ENCODE measurements at places on chromosomes 13 and 19.

GRCh38 chr13:98937911-98938381 lies 39.9 kb downstream of the DOCK9 start:
- DNase-seq = no peak

DNA sequence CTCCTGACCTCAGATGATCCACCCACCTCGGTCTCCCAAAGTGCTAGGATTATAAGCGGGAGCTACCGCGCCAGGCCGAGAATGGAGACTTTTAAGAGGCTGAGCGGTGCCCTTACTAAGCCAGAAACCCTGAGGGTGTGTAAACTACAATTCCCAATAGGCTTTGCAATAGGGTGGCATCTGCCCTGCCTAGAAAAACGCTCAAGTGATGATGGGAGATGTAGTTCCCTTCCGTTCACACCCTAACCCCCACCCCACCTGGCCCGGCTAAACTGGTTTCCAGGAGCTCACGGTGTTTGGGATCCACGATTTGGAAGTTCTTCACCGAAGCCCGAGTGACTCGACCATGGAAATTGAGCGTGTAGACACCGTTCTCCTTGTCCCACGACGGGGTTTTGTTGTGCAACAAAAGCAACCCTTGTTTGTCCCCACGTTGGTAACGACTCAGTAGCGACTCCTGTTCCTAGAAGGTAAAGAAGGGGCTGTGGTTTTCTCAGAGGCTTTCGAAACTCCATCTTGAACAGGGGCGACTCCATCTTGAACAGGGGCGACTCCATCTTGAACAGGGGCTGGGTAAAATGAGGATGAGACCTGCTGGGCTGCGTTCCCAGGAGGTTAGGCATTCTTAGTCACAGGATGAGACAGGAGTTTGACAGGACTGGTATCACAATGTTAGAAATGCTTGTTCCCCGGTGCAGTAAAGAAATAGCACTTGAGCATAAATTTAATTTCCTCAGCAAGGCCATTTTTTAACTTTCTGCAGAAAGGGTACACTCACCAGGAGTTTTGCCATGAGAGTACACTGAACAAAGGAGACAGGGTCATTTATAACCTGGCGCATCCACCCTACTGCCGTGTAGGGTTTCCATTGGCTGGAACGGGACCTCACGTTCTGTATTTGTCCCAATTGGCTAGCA lies 9.8 kb downstream of the PPP1R15A start:
- no peak for DNase-seq

- no peak for DNase-seq
Observed at GRCh38 chr13:111920306-111920931, 146.5 kb upstream of the SOX1 start.

GRCh38 chr19:17325881-17326594 lies 8.6 kb downstream of the ANO8 start:
- no peak for DNase-seq

- DNase-seq = no peak
Observed at GRCh38 chr13:113664751-113665596, 2.0 kb upstream of the GRK1 start.

DNA sequence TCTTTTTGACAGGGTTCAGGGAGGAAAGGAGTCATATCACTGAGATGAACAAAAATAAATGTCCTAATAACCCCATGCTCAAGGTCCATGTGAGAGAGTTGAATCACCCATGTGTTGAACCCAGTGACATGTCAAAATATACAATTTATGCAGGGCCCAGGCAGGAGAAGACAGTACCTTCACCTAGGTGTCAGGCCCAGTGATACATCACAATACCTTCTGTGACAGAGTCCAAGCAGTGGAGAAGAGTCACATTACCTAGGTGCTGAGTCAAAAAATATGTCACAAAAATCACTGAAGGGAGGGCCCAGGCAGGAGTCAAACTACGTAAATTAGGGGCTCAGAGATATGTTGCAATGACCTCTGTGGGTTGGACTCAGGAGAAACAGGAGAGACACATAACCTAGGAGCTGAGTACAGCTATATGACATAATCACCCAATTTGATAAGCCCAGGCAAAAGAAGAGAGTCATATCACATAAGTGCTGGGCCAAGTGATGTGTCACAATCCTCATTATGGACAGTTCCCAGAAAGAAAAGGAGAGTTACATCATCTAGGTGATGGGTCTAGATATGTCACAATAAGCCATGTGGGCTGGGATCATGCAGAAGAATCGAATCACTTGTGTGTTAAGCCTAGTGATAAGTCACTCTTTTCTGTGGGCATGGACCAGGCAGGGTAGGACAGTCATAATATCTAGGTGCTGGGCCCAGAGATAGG lies 13.8 kb upstream of the ZNF724 start:
- no peak for DNase-seq

GRCh38 chr19:3162418-3163229 lies 15.9 kb upstream of the S1PR4 start:
- DNase-seq = no peak

DNA sequence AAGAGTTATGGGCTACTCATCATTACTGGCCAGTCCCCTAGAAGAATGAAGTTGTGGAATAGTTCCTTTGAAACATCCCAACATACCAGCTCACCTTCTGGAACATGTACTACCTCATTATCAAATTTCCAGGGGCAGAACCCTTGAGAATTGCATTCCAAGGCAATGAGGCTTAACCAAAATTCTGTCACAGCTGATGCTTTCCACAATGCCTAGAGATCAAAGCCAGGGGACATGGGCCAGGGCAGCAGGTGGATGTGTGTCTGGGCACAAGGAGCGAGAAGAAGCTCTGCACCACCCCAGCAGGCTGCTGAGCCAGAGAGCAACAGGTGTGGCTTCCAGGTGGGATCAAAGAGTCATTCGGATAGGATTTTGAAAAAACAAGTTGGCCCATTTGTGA lies 362.1 kb downstream of the EFNB2 start:
- DNase-seq = no peak

DNA sequence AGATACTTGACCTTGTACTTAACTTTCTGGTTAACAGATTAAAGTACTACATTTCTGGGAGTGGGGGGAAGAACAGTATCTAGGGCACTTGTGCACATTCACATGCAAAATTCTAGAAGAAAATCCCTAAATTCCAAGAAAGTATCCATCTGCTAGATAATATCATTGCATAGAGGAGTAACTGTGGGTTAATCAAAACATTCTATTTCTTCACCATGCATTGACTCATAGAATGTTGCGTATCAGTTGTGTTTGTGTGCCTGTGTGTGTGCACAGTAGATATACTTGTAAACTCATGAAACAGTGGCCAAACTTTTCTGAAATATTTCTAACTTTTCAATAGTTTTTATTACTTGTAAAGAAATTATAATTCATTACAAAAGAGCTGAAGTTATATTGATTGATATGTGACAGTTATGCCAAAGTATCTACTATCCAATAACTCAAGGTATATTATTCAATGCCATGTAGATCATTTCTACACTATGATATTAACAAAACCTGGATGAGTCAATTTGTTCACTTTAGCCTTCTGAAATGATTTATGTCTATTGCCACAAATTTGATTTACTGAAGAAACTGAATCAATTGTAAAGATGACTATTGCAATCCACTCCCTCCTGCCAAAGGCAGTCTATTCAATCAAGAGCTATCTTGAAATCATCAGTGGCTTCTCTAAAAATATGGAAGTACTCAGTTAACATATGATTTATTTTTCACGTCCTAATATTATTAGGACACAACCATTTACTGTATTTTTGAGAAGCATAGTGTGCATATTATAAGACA lies 756.7 kb upstream of the ARGLU1 start:
- no peak for DNase-seq

- no peak for DNase-seq
Observed at GRCh38 chr19:1067341-1067957, 482 bp downstream of the ARHGAP45 start.

DNA sequence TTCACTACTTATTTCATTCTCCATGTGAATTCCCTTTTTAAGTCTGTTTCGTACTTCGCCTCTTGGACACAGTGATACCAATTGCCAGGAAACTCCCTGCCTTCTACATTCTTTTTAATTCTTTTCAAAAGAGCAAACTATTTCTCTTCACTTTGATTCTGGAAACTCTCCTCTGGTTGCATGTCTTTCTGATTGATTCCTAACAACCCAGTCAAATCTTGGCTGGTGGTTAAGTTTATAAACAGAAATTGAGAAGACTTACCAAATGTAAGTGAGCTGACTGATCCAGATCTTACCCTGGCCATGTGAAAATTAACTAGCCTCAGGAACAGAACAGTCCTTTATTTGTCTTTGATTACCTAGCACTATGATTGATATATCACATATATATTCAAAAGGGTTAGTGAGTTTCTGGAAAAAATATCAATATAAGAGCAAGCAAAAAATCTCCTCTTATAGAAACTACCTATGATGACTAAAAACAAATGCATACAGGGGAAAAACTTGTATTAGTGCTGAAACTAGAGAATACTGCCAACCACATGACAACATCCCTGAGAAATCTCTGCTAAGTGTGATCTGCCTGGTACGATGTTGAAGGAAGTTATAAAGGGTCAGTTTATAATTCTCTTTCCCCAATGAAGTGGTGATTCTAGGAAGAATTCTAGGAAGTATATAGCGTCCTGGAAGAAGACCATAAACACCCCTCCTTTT lies 152.6 kb upstream of the HTR2A start:
- no peak for DNase-seq

- no peak for DNase-seq
Observed at GRCh38 chr13:109610517-109610916, 175.9 kb downstream of the IRS2 start.

DNA sequence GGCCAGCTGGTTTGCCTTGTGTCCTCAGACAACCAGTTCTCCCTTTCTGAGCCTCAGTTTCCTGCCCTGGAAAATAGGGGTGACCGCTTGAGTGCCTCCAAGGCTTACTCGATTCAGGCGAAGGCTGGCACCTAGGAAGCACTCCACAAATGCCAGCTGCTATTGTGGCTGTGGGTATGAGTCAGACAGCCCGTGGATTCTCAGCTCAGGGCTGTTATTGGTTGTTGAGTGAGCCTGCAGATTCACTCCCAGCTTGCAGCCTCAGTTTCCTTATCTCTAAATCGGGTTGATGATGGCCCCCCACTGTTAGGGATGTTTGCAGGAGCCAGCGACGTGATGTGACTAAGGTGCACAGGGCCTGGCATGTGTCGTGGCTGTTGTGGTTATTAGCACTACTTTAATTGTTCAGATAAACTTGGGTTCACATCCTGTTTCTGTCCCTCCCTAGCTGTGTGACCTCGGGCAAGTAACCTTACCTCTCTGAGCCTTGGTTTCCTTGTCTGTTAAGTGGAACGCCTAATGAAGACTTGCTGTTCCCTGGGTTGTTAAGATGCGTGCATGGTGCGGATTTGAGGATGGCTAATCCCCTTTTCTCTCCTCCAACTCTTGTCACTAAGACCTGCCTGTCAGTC lies 2.4 kb downstream of the MARK4 start:
- no peak for DNase-seq

DNA sequence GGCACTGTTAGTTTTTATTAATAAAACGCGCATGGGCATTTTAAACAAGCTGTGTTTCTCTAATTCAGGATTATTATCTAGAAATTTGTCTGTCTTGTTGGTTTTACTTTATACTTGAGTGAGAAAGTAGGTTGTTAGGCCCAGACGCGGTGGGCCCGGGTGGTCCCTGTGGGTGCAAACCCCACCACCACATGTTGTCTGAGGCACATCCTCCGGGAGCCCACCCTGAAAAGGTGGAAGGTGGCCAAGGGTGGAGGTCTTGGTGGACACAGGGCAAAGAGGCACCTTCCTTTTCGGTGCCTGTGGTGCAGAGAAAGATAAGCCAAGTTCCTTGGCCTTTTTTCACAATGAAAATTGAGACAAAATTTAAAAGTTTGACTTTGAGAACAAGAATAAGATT lies 16.6 kb downstream of the ATP4B start:
- DNase-seq = no peak

DNA sequence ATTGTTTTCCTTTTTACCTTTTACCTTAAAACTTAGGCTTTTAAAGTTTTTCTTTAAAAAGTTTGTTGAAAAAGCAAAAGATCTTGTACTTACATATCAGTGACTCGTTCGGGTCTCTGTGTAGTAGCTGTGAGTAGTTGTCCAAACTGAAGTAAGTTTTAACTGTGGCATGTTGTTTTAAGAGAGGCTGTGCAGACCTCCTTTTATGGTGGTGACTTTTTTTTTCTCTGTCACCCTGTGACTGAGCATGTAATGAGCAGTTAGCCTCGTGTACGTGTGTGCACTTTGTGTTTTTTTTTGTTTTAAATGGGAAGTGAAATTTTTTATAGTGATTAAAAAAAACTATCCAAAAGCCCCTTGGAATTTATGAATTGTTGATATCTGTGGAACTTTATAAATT lies at the start of gene GPR183:
Gene GPR183, minus strand, starts transcription at position 153 of the 400 bp plus-strand sequence. CDS start 11,254 bp downstream, outside the sequence.
- DNase-seq = no peak

DNA sequence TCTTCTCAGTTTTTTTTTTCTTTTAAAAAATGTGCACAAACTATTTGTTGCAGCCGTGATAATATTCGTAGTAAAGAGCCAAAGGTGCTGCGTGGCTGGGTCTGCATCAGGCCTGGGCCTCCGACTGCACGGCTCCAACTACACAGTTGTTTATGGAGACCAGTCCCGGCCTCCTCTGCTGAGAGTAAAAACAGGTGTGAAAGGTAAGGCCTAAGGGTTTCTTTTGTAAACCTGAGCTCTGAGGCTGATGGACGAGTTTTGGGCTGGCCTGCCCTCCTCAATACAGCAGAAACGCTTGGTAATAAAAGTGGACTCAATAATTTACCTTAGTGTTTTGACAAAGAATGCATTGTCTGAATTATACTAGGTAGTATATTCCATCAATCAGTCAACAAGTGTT lies 3.9 kb downstream of the MBNL2 start:
- DNase-seq = no peak
